Endodermal cell (in vitro differentiated cells): ENCODE measurements at places on chromosomes 6 and 20. TPM values are rescaled to one million over a fixed set of nuclear protein-coding genes. Genes with fewer than 3 reads are reported as not detected.

GRCh38 chr6:152267967-152268845 is 369.0 kb downstream of the SYNE1 start:
- DNase-seq, result no peak

Gene SGK2
- 0.61 and 1.6 TPM in 2 replicates for total RNA-seq

Gene TREM2
- total RNA-seq, result not detected in 2 replicates

GRCh38 chr6:48194596-48195295 is 83.7 kb upstream of the PTCHD4 start:
- no peak for DNase-seq

DNA sequence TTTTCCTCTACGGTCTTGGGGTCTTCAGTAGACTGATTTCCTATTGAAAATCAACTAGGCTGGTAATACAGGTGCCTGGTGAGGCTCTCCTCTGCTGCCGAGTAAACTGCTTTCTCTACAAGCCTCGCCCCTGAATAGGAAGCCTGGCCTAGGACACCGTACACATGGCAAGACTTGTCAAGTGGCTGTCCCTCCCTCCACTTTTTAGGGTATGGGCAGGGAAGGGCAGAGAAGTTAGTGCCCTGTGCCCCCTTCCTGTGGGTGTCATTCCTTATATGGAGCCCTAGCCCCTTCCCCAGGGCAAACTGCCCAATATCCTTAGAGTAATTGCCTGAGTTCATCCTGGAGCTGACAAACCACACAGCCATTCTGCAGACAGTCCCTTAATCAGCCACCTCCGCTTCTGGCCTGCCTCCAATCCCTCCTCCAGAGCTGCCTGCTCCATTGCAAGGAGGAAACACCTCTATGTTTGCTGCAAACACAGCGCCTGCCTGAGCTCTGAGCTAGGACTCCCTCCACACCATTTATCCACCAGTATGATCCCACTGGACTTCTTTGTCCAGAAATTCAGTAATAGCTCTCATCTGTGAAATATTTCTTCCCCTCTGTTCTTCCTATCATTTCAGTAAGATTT is 93.1 kb downstream of the CHD6 start:
- DNase-seq, result no peak

DNA sequence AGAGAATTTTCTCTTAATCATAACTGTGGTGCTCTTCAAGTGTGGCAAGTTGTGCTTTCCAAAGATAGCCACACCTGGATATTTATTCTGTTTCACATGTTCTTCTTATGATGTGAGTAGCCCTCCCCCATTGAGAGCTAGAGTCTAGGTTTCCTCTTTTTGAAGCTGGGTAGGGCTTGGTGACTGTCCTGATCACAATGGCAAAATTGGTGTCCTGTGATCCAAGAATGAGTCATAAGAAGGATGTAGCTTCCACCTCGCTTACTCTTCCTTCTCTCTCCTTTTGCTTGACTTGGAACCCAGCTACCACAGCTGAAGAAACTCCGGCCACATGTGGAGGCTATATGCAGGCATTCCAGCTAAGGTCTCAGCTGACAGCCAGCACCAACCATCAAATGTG is 7.4 kb upstream of the IGF2R start:
- no peak for DNase-seq
